ENCODE measurements at places on chromosomes 4 and X.

DNA sequence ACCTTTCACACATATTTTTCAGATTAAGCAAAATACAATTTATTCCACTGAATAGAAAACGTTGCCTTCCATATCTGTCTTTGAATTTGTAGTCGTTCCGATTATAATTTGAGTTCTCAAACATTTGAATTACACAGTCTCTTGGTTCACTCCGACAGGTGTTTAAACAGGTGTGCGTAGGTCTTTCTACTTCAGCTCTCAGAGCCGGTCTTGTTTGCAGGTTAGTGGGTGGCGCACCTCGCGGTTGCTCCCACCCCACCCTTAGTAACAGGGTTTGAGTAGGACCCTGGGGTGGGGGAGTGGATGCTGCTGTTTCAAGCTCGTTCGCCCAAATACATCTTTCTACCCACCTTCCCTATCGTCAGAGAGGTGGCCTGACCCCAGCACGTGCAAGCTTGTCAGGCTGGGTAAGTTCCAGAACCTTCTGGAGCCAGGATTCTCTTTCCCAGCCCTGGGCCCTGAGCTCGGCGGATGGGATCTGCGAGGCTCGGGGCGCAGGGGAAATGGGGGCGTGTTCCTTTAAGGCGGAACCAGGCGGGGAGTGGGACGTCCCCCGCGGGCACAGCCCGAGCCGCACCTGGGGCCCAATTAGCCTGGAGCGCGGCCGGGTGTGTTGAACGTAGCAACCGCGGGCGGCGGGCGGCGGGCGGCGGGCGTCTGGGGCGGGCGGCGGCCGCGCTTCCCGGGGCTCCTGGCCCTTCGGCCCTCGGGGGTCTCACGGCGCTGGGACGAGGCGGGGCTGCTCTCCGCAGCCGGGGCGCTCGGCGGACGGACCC is at the start of gene FAM149A:
Gene FAM149A, plus strand, starts transcription at position 591 of the 776 bp plus-strand sequence.
- peak; percentile 20 for DNase-seq

DNA sequence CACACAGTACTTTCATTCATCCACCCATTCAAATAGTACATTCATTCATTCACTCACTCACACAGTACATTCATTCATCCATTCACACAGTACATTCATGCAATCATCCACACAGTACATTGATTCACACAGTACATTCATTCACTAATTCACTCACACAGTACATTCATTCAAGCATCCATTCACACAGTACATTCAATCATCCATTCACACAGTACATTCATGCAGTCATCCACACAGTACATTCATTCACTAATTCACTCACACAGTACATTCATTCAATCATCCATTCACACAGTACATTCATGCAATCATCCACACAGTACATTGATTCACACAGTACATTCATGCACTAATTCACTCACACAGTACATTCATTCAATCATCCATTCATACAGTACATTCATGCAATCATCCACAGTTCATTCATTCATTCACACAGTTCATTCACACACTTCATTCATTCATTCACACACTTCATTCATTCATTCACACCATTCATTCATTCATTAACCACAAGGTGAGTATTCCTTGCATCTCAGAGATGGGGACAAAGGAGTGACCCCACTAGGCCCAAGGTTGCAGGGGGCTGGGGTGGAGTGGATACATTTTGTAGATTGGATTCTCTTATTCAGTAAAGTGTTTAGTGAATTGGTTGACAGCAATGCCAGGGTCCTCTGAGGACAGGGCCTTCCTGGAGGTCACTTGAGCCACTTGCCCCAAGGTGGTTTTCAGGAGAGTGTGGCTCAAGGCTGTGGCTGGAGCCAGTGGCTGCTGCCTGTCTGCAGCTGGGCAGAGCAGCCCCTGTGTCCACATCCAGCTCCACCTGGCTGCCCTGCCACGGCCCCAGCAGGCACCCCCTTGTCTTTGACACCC is 4.3 kb upstream of the SPON2 start:
- no peak for DNase-seq

DNA sequence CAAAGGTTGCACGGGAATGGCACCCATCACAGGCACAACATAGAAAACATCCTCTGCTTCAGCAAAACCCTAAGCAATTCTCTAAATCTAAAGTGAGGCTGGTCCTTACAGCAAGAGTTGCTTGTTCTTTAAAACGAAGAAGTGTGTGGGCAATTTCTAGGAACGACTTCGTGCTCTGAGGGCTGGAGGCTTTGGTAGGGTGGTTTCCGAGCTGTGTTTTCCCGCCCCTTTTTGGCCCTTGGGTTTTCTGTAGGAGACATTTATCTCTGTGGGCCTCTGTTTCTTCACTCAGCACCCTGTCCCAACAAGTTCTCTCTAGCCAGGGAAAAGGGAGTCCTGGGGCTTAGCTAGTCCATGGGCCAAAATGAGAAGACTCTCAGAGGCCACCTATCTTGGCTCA is 84.2 kb downstream of the SLC2A9 start:
- no peak for DNase-seq

GRCh38 chr4:111405989-111406388 is 739.3 kb upstream of the FAM241A start:
- DNase-seq = no peak

- DNase-seq = no peak
These were observed 41.6 kb downstream of the EVC start for GRCh38 chr4:5752376-5753184.

GRCh38 chrX:103356130-103356798 is at the start of gene TCEAL9:
Gene TCEAL9 (plus strand): TSS chrX:103356506. CDS start chrX:103357685, 1,179 bp downstream.
- DNase-seq = no peak

DNA sequence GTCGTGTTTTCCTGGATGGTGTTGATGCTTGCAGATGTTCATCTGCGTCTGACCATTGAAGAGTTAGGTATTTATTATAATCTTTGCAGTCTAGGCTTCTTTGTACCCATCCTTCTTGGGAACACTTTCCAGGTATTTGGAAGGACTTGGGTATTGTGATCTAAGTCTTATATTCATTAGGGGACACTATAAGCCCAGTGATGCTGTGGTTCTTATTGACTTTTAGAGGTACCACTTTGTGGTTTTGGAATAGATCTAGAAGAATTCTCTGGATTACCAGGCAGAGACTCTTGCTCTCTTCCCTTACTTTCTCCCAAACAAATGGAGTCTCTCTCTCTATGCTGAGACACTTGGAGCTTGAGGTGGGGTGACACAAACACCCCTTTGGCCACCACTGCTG is 41.6 kb downstream of the AFM start:
- no peak for DNase-seq

DNA sequence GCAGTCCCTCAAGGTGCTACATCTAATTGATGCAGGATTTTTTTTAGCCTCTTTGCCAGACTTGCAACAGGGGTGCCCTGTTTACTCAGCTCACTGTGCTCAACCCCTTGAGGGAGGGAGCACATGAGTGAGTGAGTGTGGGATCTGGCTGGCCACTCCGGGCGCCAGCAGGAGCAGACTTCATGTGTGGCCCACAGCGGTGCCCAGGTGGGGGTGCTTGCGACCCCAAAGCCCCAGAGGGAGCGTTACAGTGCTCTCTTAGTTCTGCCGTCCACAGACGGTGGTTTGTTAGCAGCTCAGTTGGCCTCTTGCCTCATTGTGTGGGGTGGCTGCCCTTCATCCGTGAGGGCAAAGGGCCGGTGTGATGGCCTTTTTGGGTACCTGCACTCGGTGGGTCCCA is 81.6 kb upstream of the MYOZ2 start:
- DNase-seq = no peak
